ENCODE measurements at places on chromosomes 3 and 15.

GRCh38 chr3:167882057-167882667 is 146.6 kb downstream of the SERPINI1 start:
- DNase-seq = no peak

- DNase-seq = no peak
These were observed 359.4 kb downstream of the FEZF2 start for GRCh38 chr3:62013951-62014350.

DNA sequence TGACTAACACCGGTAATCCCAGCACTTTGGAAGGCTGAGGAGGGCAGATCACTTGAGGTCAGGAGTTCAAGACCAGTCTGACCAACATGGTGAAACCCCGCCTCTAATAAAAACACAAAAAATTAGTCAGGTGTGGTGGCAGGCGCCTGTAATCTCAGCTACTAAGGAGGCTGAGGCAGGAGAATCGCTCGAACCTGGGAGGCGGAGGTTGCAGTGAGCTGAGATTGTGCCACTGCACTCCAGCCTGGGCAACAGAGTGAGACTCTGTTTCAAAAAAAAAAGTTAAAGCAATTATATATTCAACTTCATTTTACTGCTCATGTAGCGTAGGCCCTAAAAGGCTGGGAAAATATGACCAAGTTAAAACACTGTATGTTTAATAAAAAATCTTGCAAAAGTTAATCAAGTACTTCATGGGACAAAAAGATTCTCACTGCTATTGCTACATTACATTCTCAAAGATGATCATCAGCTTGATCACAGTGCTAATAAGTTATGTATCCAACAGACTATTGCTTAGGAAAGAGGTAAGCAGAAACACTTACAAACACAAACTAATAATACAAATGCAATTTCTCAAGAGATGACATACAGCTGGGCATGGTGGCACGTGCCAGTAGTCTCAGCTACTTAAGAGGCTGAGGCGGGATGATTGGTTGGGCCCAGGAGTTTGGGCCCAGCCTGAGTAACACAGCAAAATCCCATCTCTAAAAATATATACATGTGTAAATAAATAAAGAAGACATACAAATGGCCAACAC is 2.7 kb downstream of the COPS2 start:
- DNase-seq = no peak

DNA sequence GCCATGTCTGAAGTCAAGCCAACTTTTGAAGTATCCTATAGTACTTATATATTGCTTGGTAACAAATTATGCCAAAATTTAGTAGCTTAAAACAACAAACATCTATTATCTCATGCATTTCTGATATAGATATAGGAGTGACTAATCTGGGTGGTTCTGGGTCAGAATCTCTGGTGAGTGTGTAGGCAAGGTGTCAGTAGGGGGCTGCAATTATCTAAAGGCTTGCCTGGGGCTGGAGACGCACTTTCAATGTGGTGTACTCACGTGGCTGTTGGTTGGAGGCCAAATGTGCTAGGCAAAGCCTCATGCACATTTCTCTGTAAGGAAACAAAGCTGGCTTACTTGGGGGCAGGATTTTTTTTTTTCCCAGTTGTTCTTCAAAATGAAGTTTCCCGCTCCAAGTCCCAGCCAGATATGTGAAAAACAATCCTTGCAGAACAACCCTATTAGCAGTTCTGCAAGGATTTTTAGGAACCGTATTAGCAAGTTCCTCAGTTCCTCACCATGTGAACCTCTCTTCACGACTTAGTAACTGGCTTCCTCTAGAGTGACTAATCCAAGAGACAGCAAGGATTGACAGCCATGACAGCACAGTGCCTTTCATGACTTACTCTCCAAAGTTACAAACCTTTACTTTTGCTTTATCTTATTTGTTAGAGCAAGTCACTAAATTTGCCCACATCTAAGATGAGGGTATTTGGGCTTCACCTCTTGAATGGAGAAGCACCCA is 25.8 kb downstream of the GREM1 start:
- no peak for DNase-seq

DNA sequence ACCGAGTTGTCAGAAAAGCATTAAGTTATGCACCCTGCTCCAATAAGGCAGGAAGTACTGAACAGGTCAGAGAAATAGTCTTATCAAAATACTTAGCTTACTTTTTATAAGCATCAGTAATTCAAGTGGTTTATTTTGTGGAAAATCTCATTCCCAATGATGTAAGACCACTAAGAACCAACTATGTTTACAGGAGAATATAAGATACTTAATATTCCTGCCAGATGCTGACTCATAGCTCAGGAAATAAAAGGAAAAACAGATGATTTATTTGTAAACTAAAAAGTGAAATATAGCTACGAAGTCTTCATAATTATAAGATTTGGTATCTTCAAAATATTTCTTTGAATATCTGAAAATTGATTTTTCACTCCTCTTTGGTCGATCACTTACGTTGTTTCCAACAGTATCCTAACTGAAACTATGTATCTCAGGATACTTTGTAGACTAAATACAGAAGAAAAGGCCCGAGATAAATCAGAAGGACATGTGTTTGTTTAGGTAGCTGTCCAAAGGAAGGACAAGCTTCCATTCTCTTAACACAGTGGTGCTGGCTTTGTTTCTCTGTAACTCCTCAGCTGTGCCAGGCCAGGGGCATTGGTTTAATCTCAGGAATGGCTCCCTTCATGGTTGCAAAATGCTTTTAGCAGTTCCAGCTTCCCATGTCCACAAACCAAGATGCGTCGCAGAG is 295.8 kb downstream of the GBE1 start:
- no peak for DNase-seq

GRCh38 chr3:14177580-14178246 is 688 bp downstream of the XPC start:
- DNase-seq = no peak

- no peak for DNase-seq
These were observed 523.8 kb downstream of the AGBL1 start for GRCh38 chr15:86603466-86603865.

DNA sequence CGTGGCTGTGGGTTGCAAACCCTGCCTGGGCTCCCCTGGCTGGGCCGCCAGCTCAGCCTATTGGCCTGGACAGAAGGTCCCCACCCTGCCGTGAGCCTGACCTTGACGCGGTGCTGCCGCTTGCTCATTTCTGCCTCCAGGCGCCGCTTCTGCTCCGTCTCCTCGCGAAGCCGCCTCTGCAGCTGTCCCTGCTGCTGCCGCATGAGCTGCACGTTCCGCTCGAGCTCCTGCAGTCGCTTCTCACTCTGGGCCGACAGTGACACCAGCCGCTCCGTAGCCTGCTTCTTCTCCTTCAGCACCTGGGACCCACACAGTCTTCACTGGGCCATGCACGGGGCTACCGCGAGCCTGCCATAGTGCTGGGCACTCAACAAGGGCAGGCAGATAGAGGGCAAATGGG is 21.7 kb downstream of the KIF7 start:
- no peak for DNase-seq

DNA sequence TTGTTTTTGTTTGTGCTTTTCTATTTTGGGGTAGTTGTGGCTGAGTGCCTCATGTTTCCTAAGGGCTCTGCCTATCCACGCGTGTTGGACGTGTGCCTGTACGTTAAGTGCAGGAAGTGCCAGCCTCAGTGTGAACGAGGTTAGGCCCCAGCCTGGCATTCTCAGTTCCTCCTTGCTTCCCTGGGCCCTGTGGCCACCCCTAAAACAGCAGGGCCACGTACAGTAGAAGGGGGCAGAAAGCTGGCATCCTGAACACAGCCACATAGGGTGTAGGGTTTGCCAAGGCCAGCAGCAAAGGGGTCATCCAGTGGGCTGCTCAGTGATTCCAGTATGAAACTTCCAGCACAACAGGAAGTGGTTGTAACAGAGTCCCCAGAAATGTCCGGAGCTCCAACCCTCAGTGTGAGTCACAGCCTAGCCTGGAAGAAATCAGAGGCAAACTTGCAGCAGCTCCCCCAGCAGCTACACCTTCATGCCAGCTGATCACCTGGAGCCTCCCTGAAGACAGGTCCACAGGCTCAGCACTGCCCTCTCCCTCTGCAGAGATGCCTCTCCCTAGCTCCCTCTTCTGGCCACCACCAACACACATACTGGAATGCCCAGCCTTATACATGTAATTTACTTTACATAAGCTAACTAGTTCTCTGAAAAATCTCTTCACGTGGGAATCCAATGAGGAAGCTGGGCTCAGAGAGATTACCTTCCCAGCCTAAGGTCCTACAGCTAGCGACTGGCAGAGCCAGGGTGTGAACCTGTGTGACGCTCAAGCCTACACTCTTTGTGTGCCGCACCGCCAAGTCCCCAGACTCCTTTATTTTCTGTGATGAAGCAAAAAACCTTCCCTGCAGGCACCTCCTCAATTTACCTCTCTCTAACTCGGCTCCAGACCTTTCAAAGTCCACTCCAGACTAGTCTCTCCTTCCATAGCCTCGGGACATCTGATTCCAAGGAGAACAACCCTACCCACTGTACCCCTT is 26.6 kb downstream of the ILDR1 start:
- no peak for DNase-seq

- no peak for DNase-seq
These were observed 116.3 kb upstream of the DAZL start for GRCh38 chr3:16721494-16721893.
